Umbilical cord (tissue), 2 donors: ENCODE measurements at places on chromosomes 2 and 18.

DNA sequence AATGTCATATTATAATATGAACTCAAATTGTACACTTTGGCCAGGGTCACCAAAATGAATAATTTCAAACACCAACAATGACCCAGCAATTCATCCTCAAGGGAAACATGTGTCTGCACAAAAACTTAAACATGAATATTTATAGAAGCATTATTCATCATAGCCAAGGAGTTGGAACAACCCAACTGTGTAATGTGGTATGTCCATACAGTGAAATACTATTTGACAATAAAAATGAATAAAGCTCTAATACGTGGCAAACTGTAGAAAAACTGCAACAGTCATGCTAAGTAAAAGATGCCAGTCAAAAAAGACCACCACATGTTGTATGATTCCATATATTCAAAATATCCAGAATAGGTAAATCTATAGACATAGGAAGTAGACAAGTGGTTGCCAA, 294.6 kb upstream of the CCDC68 start:
- DNase-seq = no peak

- DNase-seq = no peak
These were observed 18.8 kb downstream of the TGOLN2 start for GRCh38 chr2:85308896-85309555.

- no peak for DNase-seq
These were observed 88.4 kb upstream of the RGPD4 start for GRCh38 chr2:107738266-107738665.

DNA sequence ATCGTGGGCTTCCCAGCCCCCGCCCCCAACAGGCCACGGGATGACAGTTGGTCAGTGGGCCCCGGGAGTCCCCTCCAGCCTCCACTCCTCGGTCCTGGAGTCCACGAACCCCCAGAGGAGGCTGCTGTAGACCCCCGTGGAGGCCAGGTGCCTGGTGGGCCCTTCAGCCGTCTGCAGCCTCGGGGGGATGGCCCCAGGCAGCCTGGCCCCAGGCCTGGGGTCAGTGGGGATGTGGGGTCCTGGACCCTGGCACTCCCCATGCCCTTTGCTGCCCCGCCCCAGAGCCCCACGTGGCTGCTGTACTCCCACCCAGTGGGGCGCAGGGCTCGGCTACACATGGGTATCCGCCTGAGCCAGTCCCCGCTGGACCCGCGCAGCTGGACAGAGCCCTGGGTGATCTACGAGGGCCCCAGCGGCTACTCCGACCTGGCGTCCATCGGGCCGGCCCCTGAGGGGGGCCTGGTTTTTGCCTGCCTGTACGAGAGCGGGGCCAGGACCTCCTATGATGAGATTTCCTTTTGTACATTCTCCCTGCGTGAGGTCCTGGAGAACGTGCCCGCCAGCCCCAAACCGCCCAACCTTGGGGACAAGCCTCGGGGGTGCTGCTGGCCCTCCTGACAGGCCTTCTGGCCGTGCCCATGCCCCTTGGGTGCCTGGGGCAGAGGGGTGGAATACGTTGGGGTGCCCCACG, 7.6 kb downstream of the NEU4 start:
- no peak for DNase-seq

- DNase-seq = no peak
These were observed 26.7 kb downstream of the ZEB2 start for GRCh38 chr2:144493027-144493809.

GRCh38 chr18:50877545-50878265, 1.2 kb upstream of the ME2 start:
- DNase-seq = no peak

DNA sequence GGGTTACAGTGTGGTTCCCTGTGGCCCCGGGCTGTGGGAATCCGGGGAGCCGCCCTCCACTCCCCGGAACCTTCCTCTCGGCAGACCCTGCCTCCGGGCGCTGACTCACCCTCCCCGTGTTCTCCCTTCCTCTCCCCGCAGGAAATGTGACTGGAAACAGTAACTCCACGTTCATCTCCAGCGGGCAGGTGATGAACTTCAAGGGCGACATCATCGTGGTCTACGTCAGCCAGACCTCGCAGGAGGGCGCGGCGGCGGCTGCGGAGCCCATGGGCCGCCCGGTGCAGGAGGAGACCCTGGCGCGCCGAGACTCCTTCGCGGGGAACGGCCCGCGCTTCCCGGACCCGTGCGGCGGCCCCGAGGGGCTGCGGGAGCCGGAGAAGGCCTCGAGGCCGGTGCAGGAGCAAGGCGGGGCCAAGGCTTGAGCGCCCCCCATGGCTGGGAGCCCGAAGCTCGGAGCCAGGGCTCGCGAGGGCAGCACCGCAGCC, 59.5 kb downstream of the TNFRSF11A start:
- no peak for DNase-seq
